Mesenchymal stem cell (in vitro differentiated cells and primary cell): ENCODE measurements at places on chromosomes 13 and 19.

DNA sequence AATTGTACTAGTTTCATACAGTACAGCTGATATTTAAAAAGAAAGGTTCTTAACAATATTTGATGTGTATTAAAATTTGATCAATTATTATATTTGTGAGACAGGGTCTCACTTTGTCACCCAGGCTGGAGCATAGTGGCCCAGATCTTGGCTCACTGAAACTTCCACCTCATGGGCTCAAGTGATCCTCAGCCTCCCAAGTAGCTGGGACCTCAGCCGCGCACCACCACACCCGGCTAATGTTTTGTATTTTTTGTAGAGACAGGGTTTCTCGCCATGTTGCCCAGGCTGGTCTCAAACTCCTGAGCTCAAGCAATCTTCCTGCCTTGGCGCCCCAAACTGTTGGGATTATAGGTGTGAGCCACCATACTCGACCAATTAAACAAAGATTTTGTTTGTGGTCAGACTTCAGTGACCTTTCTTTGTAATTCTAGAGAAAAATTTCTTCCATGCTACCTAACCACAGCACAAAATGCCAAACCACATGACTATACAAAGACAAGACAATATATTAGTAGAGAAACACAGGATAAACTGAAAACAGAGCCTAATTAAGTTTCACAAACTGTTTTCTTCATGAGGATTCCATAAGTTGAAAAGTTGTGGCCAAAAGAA is 59.6 kb downstream of the RBM26 start:
- DNase-seq: no peak

DNA sequence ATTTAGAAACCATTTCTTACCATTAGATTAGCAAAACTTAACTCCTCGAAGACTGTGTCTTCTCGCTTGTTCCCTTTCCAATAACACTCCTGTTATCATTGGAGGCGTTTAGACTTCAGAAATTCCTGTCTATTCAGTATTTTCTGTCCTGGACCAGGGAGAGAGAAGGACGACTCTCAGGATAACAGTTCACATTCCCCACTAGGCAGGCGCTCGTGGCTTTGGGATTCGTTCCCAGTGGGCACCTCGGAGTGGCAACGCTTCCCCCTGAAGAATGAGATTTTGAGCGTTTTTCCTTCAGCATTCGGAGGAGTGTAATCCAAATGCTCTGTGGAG is 429 bp upstream of the ZNF225 start:
- DNase-seq: no peak

DNA sequence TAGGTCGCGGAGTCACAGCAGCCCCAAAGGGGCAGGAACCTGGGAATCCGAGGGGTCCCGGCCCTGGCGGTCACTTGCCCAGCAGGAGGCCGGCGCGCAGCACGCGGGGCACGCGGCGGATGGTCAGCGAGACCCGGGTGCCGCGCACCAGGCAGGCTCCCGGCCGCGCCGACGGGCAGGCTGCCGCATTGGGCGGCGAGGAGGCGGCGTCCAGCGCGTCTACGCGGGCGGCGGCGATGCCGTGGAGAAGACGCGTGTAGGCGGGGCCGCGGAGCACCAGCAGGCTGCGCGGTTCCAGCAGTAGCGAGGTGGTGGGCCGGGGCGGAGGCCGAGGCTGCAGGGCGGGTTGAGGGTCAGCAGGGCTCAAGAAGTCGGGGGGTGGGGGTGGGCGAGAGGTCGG is 607 bp upstream of the SYNE4 start:
- peak; percentile 65 for DNase-seq

DNA sequence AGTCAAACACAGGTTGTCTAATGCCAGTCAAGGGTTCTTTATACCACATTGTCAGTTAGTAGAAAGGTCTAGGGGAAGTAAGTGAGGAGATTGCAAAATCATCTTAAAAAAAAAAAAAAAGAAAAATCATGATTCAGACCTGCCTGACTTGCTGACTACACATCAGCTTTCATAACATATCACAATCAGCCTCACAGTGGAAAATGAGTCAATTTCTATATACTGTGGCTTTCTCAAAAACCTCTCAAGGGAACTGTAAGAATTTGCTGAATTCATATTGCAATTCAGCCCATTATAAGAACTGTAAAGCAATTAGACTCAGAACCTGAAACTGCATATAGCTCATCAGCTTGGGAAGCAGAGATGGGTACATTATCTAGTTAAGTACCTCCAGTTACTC is 75.3 kb upstream of the GPC6 start:
- DNase-seq: peak; percentile 70

DNA sequence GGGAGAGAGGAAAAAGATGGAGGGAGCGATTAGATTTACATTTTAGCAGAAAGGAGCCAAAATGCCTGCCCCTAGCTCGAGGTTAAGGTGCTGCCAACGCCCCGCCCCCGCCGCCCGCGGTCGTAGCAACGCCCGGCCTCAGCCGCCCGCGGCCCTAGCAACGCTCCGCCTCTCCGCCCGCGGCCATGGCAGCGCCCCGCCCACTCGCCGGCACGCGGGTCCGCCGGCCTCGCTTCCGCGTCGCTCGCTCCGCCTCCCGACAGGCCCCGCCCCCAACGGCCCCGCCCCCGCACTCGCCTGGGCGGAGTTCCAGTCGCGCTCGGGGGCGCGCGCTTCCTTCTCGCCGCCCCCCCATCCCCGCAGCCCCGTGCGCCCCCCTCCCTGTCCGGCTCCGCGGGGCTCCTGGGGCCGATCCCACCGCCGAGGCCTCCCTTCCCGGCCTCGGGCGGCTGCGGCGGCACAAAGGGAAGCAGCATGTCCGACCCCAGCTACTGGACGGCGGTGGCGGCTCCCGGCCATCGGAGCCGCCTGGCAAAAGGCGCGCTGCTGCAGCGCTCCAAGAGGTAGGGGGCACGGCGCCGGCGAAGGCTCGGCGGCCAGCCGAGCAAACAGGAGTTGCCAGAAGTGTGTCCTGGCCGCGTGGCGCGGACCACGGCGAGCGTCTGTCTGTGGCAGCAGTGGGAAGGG is 20.3 kb downstream of the MAST3 start:
- peak; percentile 80 for DNase-seq

GRCh38 chr13:106349080-106349931 is 186.2 kb downstream of the EFNB2 start:
- peak; percentile 32 for DNase-seq

GRCh38 chr19:29372461-29372860 is 153.3 kb upstream of the VSTM2B start:
- no peak for DNase-seq

DNA sequence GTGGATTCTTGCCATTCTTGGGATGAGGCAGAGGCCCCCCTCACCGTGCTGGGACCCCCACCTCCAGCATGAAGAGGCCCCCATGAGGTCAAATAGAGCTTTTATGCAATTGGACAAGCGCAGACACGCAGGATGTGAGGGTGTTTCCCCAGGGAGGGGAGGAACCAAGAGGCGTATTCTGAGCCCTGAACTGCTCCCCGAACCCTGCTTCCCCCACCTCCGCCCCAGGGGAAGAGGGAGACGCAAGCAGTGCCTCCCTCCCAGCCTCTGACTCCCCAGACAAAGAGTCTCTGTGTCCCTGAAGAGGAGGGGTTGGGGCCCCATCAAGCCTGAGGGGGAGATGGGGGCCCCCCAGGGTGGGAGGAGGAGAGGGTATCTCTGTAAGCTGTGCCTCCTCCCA is 1.3 kb upstream of the RDH8 start:
- DNase-seq: no peak

DNA sequence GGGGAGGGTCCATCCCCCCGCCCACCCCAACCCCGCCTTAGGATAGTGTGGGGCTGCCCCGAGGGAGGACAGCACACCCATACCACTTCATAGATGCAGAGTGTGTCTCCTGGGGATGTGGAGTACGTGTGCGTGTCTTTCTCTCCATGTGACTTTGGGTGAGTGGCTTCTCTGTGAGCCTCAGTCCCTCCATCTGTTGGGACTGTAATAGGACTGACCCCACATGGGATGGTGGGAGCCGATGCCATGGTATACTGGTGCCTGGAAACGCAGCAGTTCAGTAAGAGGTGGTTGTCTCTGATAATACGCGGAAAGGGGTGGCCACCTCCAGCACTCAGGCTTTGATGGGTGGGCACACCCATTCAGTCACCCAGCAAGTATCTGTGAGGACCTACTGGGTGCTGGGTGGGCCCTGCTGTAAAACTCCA is 816 bp upstream of the PRKD2 start:
- DNase-seq: no peak

DNA sequence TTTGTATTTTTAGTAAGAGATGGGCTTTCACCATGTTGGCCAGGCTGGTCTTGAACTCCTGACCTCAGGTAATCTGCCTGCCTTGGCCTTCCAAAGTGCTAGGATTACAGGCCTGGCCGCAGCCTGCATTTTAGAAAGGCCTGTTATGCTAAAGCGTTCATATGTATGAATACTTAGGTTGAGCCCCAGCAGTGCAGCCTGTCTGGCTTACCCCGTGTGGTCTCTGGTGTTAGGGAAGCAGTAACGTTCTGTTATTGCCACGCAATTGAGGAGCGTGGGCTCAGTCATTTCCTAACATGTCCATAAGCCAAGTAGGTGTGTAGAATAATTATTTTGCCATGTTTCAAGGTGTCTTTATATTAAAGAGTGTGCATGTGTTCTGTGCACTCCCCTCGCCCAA is 14.3 kb downstream of the HNRNPM start:
- no peak for DNase-seq

- no peak for DNase-seq
Measured at GRCh38 chr13:100522618-100523309, 65.8 kb downstream of the GGACT start.

DNA sequence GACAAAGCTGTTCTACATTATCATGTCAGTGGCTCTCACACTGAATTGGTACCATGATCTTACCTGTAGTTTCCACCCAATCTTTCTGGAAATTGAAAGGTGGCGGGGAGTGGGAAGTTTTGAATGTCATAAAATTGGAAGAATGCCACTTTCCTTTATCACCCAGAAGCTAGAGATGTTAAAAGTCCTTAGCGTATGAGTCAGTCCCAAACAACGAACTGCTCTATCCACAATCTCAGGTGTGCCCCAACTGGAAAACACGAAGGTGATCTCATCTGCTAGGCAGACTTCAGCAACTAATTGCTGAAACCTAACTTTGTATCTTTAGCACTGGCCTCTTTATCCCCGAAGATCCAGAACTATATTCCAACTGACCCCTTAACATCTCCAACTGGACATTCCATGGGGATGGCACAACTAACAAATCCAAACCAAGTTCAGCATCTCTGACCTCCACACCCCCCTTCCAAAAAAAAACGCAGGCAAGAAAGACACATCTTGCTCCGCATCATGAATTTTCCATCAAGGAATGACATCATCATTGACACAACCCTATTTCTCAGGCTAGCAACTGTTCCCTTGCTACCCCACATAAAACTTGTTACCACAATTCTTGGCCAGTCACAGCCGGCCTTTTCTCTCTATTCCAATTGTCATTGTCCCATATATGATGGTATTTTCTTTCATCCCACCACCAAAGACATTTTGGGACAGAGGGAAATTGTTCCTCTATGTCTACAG is 175.4 kb downstream of the KLF12 start:
- DNase-seq: no peak

GRCh38 chr13:43122791-43123190 is 99.4 kb downstream of the DNAJC15 start:
- DNase-seq: no peak

DNA sequence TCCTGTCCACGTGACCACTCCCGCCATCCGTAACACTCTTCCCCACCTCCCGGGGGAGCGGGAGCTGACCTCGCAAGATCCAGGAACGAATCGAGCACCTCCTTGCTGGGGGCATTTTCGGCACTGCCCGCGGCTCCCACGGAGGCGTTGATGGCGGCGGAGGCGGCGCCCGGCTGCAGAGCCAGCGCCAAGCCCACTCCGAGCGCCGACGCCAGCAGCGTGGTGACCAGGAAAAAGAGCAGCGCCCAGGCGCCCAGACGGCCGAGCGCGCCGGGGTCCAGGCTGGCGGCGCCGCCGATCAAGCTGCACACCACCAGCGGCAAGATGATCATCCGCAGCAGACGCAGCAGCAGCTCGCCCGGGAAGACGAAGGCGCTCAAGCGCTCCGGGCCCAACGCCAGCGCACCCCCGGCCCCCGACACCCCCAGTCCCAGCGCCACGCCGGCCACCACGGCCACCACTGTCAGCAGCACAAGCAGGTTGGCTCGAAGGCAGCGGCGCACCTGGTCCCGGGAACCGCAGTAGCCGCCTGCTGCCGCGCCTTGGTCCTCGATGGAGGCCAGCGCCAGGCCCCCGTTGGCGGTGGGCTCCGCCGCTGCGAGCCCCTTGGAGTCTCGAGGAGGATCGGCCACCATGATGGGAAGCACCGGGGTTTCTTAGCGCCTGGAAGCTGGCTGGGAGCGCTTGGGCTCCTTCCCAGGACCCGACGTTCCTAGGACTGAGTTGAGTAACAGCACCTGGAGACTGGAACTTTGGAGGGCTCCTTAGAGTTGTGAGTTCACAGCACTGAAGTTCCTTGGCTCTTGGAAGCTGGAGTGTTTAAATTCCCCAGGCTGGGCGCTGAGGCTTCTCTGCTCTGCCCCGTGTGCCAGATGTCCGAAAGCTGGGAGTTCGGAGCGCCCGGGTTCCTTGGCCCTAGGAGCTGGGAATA is 798 bp downstream of the SLC1A5 start:
- DNase-seq: peak; percentile 79

DNA sequence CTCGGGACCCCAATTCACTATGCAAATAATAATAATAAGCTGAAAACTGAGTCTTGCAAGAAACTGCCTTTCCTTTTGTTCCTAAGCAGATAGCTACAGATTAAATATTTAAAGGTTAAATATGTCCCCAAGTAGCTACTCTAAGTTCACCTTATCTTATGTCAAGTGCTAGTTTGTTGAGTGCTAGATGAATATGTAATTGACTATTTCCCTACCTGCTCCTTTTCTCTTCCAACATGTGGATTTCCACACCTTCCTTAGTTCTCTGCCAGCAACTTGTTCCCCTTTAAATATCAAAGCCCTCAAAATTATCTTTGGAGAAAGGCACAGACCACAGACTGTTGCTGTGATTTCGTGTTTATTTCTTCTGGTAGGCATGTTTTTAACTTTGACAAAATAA is 709.2 kb upstream of the SLITRK1 start:
- no peak for DNase-seq

GRCh38 chr19:43735957-43736356 is 18.8 kb downstream of the SMG9 start:
- DNase-seq: peak; percentile 53

GRCh38 chr19:36916991-36917390 is 859 bp downstream of the ZNF568 start:
- DNase-seq: no peak

DNA sequence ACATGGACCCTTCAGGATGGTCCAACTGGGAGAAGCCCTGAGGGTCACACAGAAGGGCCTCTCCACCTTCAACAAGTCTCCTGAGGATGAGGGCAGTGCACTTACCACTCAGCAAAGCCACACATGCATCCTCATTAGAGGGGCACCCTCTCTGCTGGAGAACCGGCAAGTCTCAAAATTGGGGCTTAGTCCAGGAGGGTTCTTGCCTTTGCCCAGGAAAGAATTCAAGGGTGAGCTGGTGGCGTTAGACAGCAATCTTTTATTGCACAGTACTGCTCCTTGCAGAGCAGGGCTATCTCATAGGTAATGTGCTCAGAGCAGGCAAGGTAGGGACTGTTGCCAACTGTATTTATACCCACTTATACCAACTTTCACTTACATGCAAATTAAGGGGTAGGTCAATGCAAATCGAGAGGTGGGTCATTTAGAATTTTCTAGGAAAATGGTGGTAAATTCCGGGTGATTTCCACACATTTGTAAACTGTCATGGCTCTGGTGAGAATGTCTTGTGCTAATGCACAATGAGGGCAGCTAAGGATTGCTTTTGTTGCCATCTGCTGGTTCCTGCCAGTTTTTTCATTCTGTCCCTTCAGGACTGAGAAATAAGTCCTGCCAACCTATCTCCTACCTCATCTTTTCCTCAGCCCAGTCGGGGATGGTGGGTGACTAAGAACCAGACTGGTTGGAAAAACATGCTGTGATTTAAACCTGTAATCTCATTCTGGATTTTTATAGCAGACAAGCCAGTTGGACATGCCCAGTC is 27.8 kb upstream of the IGSF23 start:
- no peak for DNase-seq
